Natural killer cell (primary cell): ENCODE measurements at places on chromosomes 13 and 19. TPM values are rescaled to one million over a fixed set of nuclear protein-coding genes. Genes with fewer than 3 reads are reported as not detected.

DNA sequence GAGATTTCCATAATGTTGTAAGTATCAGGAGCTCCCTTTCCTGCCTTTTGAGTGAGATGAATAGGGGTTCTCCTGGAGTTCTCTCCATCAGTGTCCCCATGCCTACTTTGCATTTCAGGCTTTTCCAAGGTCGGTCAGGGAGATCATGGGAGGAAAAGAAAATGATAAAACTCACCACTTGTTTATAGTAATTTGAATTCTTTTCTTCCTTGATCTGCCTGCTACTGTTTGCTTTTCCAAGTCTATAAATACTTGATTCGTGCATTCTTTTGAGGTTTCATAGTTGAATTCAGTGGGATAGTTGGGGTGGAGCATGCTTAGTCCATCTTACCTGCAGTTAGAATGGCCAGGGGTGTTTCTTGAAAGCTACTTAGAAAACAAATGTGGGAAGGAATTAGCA, 51.5 kb downstream of the PCCA start:
- DNase-seq = no peak
- peaks cover 2% of the 10 kb centered on the region for H3K36me3 ChIP-seq
- no peak overlapping the region for H3K4me3 ChIP-seq
- no peak overlapping the region for H3K27ac ChIP-seq
- H3K4me1 ChIP-seq = peaks cover 4% of the 10 kb centered on the region

- no peak overlapping the region for H3K4me3 ChIP-seq
- no peak overlapping the region for H3K27ac ChIP-seq
- no peaks in the 10 kb centered on the region for H3K27me3 ChIP-seq
- DNase-seq = no peak
- no peaks in the 10 kb centered on the region for H3K36me3 ChIP-seq
- H3K4me1 ChIP-seq = no peaks in the 10 kb centered on the region
Measured at GRCh38 chr13:34421858-34422475, 520.1 kb upstream of the NBEA start.

DNA sequence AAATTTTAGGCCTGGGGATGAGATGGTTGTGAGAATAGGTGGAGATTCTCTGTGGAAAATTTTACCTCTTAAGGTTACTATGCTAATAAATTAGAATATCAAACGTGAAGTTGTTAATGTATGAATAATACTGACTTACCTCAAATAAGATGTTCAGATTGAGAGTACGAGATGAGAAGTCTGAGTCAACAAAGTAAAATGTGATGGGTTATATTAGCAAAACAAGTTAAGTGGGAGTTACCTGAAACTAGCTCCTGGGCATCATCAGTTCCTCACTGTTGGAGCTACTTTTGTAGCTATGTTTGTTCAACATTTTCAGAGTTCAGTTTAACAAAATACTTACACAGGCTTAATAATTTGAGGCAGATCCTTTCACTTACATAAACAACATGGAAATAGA, 108.6 kb downstream of the PIBF1 start:
- H3K4me3 ChIP-seq = no peak overlapping the region
- no peaks in the 10 kb centered on the region for H3K27me3 ChIP-seq
- no peak for DNase-seq
- H3K4me1 ChIP-seq = no peaks in the 10 kb centered on the region
- no peak overlapping the region for H3K27ac ChIP-seq

- no peaks in the 10 kb centered on the region for H3K27me3 ChIP-seq
- H3K36me3 ChIP-seq = no peaks in the 10 kb centered on the region
- H3K4me1 ChIP-seq = no peaks in the 10 kb centered on the region
- no peak overlapping the region for H3K4me3 ChIP-seq
- no peak for DNase-seq
Measured at GRCh38 chr19:7955696-7956095, 12.2 kb upstream of the TIMM44 start.

- no peak for DNase-seq
- H3K27me3 ChIP-seq = no peaks in the 10 kb centered on the region
- no peak overlapping the region for H3K27ac ChIP-seq
- no peaks in the 10 kb centered on the region for H3K36me3 ChIP-seq
- no peak overlapping the region for H3K4me3 ChIP-seq
- no peaks in the 10 kb centered on the region for H3K4me1 ChIP-seq
Measured at GRCh38 chr19:13548131-13548530, 41.9 kb upstream of the CACNA1A start.

GRCh38 chr13:20482275-20482761, 43.3 kb downstream of the CRYL1 start:
- no peak for DNase-seq
- no peak overlapping the region for H3K4me3 ChIP-seq
- H3K27me3 ChIP-seq = peaks cover under 1% of the 10 kb centered on the region
- no peaks in the 10 kb centered on the region for H3K36me3 ChIP-seq
- H3K4me1 ChIP-seq = peaks cover 1% of the 10 kb centered on the region

- H3K27ac ChIP-seq = no peak overlapping the region
- no peaks in the 10 kb centered on the region for H3K36me3 ChIP-seq
- DNase-seq = no peak
Measured at GRCh38 chr19:30226464-30227011, 145.6 kb upstream of the ZNF536 start.

- DNase-seq = peak; percentile 63
- H3K27me3 ChIP-seq = no peaks in the 10 kb centered on the region
- H3K36me3 ChIP-seq = no peaks in the 10 kb centered on the region
- peak overlapping the region; percentile 29 for H3K4me3 ChIP-seq
- peak overlapping the region; percentile 46 for H3K27ac ChIP-seq
Measured at GRCh38 chr19:21604351-21604926, 99.0 kb downstream of the ZNF429 start.

DNA sequence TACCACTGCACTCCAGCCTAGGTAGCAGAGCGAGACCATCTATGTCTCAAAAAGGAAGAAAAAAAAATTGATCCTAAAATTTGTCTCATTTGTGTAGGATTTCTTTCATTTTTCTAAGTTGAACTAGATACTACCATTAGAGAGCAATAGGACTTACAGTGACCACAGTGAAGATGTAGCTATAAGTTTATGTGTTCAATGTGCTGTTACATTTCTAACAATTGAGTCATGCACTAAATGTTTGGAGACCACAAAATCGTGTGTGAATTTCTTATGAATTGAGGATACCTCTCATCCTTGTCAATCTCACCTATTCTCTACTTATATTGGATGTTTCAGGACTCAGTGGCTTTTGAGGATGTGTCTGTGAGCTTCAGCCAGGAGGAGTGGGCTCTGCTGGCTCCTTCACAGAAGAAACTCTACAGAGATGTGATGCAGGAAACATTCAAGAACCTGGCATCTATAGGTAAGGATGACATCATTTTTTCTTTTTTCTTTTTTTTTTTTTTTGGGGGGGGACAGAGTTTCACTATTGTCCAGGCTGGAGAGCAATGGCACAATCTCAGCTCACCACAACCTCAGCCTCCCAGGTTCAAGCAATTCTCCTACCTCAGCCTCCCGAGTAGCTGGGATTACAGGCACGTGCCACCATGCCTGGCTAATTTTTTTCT, 12.8 kb downstream of the ZNF791 start:
- no peak overlapping the region for H3K4me3 ChIP-seq
- DNase-seq = no peak
- H3K4me1 ChIP-seq = no peaks in the 10 kb centered on the region
- no peaks in the 10 kb centered on the region for H3K27me3 ChIP-seq
- no peak overlapping the region for H3K27ac ChIP-seq

GRCh38 chr13:33723772-33724435, 94.0 kb upstream of the RFC3 start:
- H3K4me1 ChIP-seq = no peaks in the 10 kb centered on the region
- no peaks in the 10 kb centered on the region for H3K27me3 ChIP-seq
- no peak overlapping the region for H3K4me3 ChIP-seq
- H3K36me3 ChIP-seq = no peaks in the 10 kb centered on the region
- DNase-seq = peak; percentile 85

GRCh38 chr19:21233691-21234090, 91.9 kb downstream of the ZNF431 start:
- no peak overlapping the region for H3K4me3 ChIP-seq
- H3K27ac ChIP-seq = no peak overlapping the region
- no peaks in the 10 kb centered on the region for H3K4me1 ChIP-seq
- H3K27me3 ChIP-seq = no peaks in the 10 kb centered on the region
- H3K36me3 ChIP-seq = no peaks in the 10 kb centered on the region

DNA sequence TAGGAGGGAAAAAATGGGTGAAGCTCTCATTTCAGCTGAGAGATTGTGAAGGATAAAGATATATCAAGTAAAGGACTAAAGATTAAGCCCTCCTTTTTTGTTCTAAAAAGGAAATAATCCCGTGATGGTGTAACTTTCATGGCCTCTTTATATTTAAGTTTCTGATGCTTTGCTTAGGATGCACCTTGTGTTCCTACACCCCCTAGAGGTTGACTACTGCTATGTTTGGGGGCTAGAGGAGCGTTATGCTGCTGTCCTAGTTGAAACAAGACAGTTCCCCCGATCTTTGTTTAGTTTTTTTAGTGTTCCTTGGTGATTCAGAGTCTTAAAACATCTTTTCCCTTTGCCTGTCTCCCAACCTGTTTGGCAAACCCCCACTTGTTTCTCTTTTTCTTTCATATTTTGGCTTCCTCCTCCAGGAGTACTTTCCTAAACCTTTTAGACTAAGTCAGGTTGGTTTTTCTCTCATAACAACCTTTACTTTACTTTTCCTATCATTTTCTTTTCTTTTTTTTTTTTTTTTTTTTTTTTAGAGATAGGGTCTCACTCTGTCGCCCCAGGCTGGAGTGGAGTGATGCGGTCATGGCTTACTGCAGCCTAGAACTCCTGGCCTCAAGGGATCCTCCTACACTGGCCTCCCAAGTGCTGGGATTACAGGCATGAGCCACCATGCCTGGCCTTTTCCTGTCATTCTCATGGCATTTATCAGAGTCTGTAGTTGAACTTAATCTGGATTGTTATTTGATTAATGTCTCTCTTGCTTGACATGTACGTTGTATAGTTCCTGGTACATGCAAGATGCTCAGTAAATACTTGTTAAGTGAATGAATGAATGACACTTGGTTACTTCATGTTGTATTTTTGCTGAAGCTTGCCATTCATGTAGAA, 2.8 kb downstream of the UBA2 start:
- H3K27ac ChIP-seq = no peak overlapping the region
- H3K4me1 ChIP-seq = peaks cover 23% of the 10 kb centered on the region
- H3K4me3 ChIP-seq = no peak overlapping the region
- no peaks in the 10 kb centered on the region for H3K27me3 ChIP-seq

DNA sequence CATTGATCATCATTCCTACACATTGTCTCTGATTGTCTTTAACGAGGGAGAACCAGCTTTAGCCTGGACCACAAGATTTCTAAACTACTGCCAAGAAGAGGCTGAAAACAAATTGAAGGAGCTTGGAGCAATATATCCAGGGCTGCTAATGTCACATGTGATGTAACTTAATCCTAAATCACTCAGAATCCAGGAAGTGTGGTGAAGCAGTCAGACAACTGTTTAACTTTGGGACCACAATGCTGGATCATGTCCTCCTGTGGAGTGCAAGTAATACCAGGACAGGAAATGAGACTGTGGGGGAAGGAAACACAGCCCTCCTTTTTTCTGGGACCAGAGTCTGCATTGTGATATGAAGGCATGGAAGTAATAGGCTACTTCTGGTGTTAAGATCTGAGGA, 430.2 kb downstream of the KCTD12 start:
- H3K4me1 ChIP-seq = no peaks in the 10 kb centered on the region
- no peaks in the 10 kb centered on the region for H3K36me3 ChIP-seq
- DNase-seq = no peak
- H3K27ac ChIP-seq = no peak overlapping the region

- no peak for DNase-seq
- no peaks in the 10 kb centered on the region for H3K4me1 ChIP-seq
- no peaks in the 10 kb centered on the region for H3K27me3 ChIP-seq
- H3K36me3 ChIP-seq = no peaks in the 10 kb centered on the region
- no peak overlapping the region for H3K27ac ChIP-seq
Measured at GRCh38 chr13:100549316-100549715, 39.3 kb downstream of the GGACT start.

- no peak overlapping the region for H3K4me3 ChIP-seq
- no peak overlapping the region for H3K27ac ChIP-seq
- no peaks in the 10 kb centered on the region for H3K36me3 ChIP-seq
- peaks cover 28% of the 10 kb centered on the region for H3K4me1 ChIP-seq
Measured at GRCh38 chr19:4324228-4324627, 14.4 kb downstream of the STAP2 start.

DNA sequence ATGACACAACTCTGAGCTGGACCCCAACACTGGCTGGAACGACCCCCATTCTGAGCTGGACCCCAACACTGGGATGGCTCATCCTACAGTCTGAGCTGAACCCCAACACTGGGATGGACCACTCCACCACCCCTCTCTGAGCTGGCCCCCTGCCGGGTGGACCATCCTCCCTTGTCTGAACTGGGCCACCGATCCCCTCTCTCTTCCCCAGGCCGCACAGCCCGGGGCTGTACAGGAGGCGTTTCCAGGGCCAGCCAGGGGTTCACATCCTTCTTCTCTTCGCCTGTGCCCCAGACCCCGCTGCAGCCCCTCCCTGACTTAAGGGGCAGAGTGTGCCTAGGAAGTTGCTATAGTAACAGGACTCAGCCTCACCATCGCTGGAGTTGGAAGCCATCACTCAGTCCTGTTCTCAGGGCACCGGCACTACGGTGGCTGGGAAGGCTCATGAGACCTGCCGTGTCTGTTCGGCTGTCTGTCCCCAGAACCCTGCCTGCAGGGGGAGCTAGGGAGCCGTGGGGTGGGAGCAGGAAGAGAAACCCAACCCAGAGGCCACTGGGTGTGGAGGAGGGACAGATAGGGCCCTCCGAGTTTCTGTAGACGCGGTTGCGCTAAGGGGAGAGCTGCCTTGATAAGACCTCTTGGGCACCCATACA, 3.7 kb downstream of the PRKACA start:
- H3K36me3 ChIP-seq = no peaks in the 10 kb centered on the region
- H3K4me3 ChIP-seq = no peak overlapping the region
- H3K27me3 ChIP-seq = no peaks in the 10 kb centered on the region
- H3K4me1 ChIP-seq = peaks cover 50% of the 10 kb centered on the region

GRCh38 chr13:74883834-74884233, 598.1 kb downstream of the TBC1D4 start:
- H3K27ac ChIP-seq = no peak overlapping the region
- H3K36me3 ChIP-seq = no peaks in the 10 kb centered on the region
- H3K4me1 ChIP-seq = no peaks in the 10 kb centered on the region
- H3K27me3 ChIP-seq = no peaks in the 10 kb centered on the region
- no peak overlapping the region for H3K4me3 ChIP-seq

Gene THSD1
- 0.84 TPM for total RNA-seq

Gene EBI3
- not detected for total RNA-seq

Gene ZNF418
- 13.3 TPM for total RNA-seq

Gene ADGRE2
- 6.1 TPM for total RNA-seq

Gene CYSLTR2
- total RNA-seq = 5.3 TPM

Gene TMEM255B
- 3.0 TPM for total RNA-seq

Gene CHAMP1
- 7.9 TPM for total RNA-seq

Gene PTGER1
- 0.35 TPM for total RNA-seq

Gene PIK3R2
- 16.0 TPM for total RNA-seq

Gene SIGLEC12
- total RNA-seq = not detected

Gene MYO1F
- total RNA-seq = 1,223 TPM

Gene ODAD3
- total RNA-seq = not detected

Gene CAPS
- 38.3 TPM for total RNA-seq

Gene KANK2
- 1.3 TPM for total RNA-seq

Gene PBX4
- 11.1 TPM for total RNA-seq
